ENCODE measurements at places on chromosomes 12 and 14.
A peak's percentile ranks its signal among the peaks of the same experiment; 100 is the strongest.

GRCh38 chr12:120209851-120210250 is 8.9 kb upstream of the RPLP0 start:
- no peak for DNase-seq

- DNase-seq, result no peak
These were observed 38.8 kb upstream of the NINJ2 start for GRCh38 chr12:701896-702539.

DNA sequence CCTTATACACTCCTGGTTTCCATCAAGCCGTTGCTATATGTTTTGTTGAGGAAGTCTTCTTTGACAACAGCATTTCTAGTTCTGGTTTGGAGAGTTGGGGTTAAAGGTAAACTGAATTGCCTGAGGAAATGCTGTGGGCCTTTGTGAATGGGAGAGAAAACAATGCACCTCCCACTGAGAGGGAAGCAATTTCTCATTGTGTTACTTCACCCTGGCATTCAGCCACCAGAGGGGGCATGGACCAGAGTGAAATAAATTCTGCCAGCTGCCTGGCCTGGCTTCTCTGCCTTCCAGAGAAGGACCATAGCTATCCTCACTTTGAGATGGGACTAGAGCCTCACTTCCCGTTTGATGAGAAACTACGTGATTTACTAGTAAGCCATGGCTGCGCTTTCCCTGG is 475.3 kb downstream of the EGLN3 start:
- peak; percentile 6 for DNase-seq

DNA sequence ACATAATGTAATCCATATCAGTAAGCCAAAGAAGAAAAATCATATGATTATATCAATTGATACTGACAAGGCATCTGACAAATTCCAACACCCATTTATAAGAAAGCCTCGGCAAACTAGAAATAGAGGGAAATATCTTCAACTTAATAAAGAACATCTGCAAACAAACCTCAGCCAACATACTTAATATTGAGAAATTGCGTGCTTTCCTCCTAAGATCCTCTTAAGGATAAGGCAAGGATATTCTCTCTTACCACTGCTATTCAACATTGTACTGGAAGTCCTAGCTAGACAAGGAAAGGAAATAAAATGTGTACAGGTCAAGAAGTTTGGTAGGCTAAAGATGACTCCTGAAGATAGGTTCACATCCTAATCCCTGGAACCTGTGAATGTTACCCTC is 115.9 kb downstream of the DERA start:
- no peak for DNase-seq

DNA sequence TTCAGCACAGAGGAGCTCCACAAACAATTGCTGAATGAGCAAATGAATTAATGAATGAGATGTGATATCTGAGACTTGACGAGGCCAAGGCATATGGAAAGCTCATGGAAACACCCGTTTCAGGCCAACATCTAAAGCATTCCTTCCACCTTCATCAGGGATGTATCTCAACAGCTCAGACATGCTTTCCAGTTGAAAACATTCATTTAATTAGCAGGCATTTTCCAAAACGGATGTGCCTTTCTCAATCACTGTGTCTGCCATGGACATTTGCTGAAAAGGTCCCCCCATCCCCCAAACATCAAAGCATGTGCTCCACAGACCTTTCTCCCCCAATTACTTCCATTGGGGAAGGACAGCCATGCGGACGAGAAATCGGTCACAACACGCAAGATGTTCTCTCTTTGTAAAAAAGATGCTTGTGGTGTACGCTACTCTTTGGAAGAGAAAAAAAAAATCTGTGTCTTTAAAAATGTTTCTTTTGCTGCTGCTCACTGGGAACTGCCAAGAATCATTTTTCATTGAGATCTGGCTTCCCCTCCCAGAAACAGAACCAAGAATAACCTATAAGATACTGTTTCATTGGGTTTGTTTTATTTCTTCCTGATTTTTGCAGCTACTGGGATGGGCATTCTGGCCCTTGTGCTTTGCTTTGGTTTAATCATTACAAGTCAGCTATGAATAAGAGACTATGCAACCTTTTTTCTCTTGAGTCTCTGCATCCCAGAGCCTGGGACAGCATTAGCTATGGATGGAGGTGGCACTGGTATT is 528.2 kb downstream of the MED13L start:
- no peak for DNase-seq

GRCh38 chr12:122528992-122529391 is 1.9 kb downstream of the KNTC1 start:
- DNase-seq, result no peak

- no peak for DNase-seq
These were observed 133.4 kb downstream of the KCNA5 start for GRCh38 chr12:5177096-5177495.

GRCh38 chr14:63470962-63471793 is 72.0 kb downstream of the PPP2R5E start:
- DNase-seq, result peak; percentile 24

DNA sequence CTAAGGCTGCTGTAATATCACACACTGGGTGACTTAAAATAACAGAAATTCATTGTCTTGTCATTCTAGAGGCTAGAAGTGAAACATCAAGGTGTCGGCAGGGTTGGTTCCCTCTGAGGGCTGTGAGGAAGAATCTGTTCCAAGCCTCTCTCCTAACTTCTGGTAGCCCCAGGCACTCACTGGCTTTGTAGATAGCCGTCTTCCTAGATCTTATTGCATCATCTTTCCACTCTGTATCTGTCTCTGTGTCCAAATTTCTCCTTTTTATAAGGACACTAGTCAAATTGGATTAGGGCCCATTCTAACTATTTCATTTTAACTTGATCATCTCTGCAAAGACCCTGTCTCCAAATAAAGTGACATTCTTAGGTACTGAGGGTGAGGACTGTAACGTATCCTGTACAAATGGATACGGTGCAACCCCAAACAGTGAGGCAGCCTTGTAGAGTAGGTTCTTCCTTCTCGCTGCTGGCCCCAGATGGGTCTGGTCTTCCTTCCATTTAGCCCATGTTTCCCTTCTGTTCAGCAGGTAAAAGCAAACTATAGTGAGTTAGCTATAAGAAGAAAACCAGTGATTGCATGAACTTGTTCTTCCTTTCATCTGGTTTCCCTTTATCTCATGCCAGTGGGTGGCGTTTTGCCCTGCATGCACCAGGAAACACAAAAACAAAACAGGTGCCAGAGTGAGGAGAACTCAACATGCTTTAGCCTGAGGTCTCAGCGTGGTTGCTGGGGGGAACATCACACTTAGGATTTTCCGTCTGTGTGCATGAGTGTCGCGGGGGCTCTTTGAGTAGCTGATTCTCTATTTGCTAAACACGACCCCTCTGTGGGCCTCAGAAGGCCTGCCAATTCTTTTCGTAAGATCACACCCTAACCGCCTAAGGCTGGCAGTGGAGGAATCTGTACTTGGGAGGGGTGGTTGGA is 19.5 kb downstream of the TTC9 start:
- peak; percentile 68 for DNase-seq

DNA sequence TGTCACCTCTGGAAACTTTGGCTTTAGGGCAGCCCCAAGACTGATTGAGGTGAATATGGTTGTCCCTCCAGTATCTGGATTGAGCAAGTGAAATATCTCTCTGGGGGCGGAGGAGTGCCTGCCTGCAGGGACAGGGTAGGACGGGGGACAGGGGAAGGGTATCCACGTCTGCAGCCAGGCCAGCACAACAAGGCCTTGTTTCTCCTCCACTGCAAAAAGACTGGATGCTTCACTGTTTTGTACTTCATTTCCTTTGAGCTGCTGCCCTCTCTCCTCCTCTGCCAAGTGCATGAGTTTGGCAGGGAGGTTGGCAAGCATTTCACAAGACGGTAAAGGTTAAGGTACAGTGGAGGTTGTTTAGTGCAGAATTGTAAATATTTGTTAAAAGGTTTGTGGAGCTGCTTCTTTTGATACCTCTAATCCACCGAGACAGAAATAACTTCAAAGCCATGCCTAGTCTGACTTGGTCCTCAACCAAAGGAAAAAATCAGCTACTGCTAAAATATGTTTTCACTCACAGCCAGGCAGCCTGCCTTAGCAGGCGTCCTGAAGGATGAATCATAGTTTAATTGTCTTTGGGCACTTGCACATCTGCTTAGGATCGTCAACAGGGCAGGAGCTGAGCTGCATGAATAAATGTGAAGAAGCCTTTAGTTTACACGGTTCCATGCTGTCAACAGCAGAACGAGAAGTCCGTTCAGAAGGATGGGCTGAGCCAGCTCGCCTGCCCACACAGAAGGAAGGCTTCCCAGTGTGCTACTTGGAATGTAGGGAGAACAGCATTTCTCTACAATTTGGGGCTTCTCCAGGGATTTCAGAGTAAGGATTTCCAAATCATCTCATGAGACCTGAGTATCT is 269.7 kb downstream of the TTC6 start:
- DNase-seq, result no peak

DNA sequence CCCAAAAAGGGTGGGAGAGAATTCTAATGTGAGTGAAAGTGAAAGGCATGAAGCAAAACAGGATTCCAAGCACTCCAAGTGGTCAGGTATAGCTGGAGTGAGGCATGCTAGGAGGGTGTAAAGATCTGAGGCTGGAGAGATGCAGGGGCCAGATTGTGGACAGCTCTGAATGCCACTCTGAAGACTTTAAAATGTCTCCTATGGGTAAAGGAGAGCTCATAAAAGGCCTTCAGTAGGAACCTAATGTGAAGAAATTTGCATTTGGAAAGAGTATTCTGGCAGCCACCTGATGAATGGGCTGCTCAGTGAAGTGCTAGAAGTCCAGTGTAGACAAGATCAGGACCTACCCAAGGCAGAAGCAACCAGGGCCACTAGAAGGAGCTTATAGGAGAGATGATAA is 68.9 kb downstream of the DNAI7 start:
- no peak for DNase-seq

- DNase-seq, result no peak
These were observed 17.1 kb downstream of the BCAT1 start for GRCh38 chr12:24931666-24932405.

DNA sequence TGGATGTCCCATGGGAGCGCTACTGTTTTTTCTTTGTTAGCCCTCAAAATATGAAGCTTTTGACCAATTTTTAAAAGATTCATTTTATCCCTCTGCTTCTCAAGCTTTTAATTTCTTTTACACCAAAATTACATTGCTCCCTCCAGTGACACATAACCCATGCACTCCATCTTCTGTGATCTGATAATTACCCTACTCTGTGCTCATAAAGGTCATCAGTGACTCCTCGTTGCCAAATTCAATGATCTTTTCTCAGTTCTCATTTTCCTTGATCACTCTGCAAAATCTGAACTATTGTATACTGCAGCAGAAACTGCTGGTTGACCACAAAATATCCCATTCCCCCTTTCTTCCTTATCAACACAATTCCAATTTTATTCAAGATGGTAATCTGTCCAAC is 8.7 kb upstream of the PTGDR start:
- DNase-seq, result no peak

GRCh38 chr12:76020731-76021672 is 10.6 kb downstream of the PHLDA1 start:
- DNase-seq, result peak; percentile 81

GRCh38 chr14:91554535-91555332 is 44.6 kb upstream of the PPP4R3A start:
- DNase-seq, result no peak

DNA sequence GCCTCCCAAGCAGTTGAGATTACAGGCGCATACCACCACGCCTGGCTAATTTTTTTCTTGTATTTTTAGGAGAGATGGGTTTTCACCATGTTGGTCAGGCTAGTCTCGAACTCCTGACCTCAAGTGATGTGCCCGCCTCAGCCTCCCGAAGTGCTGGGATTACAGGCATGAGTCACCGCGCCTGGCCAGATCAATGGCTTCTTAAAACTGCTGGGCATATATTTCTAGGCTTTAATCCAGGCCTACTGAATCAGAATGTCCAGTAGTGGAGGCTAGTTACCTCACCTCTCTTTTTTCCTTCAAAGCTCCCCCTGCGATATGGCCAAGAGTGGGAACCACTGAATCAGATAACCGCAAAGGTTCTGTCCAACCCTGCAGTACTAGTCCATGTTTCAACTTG is 17.1 kb downstream of the POU6F1 start:
- DNase-seq, result no peak

GRCh38 chr12:132014092-132014914 is 64.6 kb downstream of the EP400 start:
- no peak for DNase-seq

GRCh38 chr14:71341156-71341555 is 433.9 kb downstream of the PCNX1 start:
- DNase-seq, result no peak

DNA sequence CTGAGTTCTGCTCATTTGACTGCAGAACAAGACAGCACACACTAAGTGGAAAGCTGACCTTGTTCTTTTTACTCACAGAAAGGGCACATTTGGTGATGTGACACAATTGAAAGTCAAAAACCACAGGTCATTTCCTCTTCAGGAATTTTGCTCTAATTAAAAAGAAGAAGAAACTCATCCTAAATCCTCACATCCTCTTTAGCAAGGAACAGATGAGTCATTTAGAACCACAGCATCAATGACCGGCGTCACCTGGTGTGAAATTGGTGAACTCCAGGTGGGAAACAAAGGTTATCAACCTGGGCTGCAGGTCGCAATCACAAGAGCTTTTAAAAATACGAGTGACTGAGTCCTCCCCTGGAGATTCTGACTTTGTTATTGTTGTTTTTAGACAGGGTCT is 2.9 kb upstream of the RNU6-8 start:
- DNase-seq, result peak; percentile 16

- DNase-seq, result no peak
These were observed 75.0 kb upstream of the DYNC1H1 start for GRCh38 chr14:101889366-101889765.

DNA sequence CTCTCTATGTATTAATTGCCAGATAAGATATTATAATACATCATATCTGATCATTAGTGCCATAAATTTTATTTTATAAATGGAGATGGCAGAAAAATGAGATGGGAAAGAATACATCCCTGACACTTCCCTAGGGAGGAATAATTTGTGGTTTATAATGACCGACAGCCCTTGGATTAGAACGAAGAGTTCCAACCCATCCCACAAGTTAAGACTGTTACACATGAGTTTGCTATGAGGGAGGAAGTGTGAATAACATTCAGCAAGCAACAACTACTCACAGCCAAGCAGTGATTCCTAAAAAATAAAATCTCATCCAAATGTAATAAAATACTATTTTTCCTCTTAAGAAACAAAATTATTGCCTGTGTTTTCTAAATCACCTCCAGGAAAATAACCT is 299.0 kb downstream of the CCDC91 start:
- no peak for DNase-seq

- DNase-seq, result no peak
These were observed 5.1 kb upstream of the PAPLN start for GRCh38 chr14:73231981-73232851.

- no peak for DNase-seq
These were observed 159.3 kb downstream of the TTC8 start for GRCh38 chr14:88983755-88984154.

All from CD4-positive, alpha-beta T cell treated with Interleukin-21 for 1 hour (primary cell).